ENCODE measurements at places on chromosomes 11 and 22.

- DNase-seq = no peak
Measured at GRCh38 chr11:30735946-30736345, 149.8 kb upstream of the MPPED2 start.

DNA sequence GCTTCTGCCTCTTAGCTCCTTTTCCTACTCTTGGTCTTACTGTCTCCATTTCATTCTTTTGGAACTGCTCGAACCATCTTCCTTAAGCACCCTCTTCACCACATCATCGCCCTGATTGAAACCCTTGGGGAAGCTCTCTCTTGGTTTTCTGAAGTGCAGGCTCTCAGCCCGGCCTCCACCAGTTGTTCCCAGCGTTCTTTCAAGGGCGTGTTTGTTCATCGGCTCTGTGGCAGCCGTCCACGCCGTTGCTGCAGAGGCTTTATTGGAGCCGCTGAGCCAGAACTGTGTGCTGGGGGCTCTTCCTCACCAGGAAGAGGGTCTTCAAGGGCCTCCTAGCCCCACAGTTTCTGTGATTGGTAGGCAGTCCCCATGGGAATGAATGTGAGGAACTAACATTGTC, 214.1 kb downstream of the TBC1D22A start:
- no peak for DNase-seq

- DNase-seq = no peak
Measured at GRCh38 chr22:31160328-31160978, 471 bp downstream of the RNF185 start.

GRCh38 chr22:34702279-34702678, 363.7 kb upstream of the ISX start:
- DNase-seq = no peak

DNA sequence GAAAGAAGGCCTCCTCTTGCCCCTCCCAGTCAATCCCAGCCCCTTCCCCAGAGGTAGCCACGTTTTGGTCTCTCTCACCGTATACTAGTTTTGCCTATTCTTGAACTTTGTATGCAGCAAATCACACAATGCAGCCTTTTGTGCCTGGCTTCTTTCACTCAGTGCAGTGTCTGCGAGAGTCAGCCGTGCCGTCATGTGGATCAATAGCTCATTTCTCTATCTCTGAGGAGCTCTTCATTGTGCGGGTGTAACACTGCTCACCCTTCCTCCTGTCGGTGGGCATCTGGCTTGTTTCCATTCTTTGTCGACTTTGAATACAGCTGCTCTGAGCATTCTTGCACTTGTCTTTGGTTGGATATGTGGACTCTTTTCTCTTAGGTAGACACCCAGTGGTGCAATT, 146.5 kb downstream of the CACNA1I start:
- DNase-seq = no peak
